Progenitor cell of endocrine pancreas (in vitro differentiated cells): ENCODE measurements at places on chromosomes 1 and 21. TPM values are rescaled to one million over a fixed set of nuclear protein-coding genes. Genes with fewer than 3 reads are reported as not detected.

DNA sequence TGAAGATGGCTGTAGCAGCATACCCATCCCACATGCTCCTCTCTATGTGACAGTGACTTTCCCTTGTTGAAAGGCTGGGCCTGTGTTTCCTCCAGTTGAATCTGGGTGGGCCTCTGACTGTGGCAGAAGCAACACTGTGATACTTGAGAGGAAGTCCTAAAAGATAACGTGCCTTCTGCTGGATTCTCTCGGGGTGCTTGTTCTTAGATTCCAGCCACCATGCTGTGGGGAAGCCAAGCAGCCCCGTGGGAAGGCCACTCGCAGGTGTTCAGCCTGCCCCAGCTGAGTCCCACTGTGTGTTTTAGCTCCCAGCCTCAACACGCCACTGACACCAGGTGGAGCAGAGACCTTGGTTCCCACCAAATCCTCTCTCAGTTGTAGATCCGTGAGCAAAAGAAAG, 31.5 kb downstream of the TRAPPC10 start:
- no peak for DNase-seq

GRCh38 chr1:151989211-151989862, 4.3 kb downstream of the S100A10 start:
- DNase-seq, result no peak

- DNase-seq, result no peak
Measured at GRCh38 chr1:236365999-236366570, 28.0 kb upstream of the EDARADD start.

GRCh38 chr1:153626904-153627714, at the start of gene S100A13:
TSS of gene S100A13 (minus strand) at chr1:153627505. CDS start at chr1:153626472, 1,033 bp downstream.
- peak; percentile 85 for DNase-seq

DNA sequence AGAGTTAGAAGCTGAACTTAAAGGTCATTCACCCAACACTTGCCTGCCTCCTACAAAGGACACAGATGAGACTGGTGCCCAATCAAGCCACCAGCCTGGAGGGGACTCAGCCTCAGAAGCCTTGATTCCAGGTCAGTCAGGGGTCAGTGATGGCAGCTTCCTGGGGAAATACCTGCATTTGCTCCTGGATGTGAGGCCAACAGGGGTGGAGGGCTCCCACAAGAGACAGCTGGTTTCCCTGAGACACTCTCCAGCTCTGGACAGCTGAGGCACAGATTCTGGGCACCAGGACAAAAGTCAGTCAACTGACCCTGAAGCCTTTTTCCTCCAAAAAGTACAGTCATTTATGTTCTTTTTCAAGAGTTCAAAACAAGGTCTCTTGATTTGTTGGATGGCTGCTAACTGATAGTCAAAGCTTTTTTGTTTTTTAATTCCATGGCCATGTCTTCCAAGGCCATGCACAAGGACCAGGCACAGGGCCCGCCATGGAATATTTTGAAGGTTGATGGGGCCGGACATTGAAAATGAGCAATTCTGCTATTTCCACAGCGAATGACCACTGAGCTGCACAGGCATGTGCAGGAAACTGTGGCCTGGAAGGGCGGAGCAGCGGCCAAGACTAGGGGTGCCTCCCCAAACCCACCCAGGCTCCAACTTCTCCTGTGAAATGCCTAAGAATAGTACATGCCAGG, 1.8 kb downstream of the C2CD2 start:
- no peak for DNase-seq

DNA sequence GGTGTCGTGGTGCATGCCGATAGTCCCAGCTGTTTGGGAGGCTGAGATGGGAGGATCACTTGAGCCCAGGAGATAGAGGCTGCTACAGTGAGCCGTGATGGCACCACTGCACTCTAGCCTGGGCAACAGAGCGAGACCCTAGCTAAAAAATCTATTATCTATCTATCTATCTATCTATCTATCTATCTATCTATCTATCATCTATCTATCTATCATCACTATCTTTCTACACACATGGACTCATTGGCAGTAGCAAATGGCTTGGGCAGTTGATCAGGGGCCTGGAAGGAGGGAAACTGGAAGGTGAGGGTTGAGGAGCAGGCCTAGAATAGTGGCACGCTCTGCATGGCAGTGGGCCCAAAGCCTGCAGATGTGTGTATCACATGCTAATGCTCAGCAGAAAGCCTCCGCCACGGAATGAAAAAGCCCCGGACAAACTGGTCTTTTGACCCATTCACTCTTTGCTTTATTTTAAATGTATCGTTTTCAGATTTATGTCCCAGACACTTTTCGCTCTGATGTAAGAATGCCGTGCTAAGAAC, 7.3 kb upstream of the HUNK start:
- DNase-seq, result no peak

GRCh38 chr1:60222360-60223115, 149.0 kb upstream of the C1orf87 start:
- no peak for DNase-seq

GRCh38 chr1:58818976-58819375, 35.1 kb upstream of the JUN start:
- DNase-seq, result no peak

GRCh38 chr21:36606287-36606982, 92.5 kb upstream of the SIM2 start:
- no peak for DNase-seq

The TSSK3 gene
- total RNA-seq, result 3.1 and 3.9 TPM in 2 replicates

The ADAMTS5 gene
- total RNA-seq, result 3.2 and 6.3 TPM in 2 replicates

DNA sequence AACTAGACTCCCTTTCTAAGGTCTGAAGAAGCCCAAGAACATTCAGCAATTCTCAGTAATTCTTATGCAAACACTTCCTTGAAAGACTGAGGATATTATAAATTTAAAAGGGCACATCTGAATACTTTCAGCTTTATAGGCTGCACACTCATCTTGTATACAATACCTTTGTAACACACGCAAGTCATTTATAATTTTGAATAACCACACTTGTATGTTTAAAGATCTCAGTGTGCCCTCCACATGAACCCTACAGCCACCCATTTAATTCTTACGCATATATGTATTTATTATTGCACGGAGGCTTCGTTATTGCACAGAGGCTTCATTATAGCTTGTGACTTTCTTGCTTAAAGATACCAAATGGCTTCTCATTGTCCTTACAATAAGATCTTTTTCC, 1.2 kb upstream of the KRTAP27-1 start:
- no peak for DNase-seq

- DNase-seq, result no peak
Measured at GRCh38 chr1:150237746-150238145, 1.8 kb upstream of the ANP32E start.

GRCh38 chr21:43741423-43742096, 22.6 kb downstream of the PDXK start:
- DNase-seq, result no peak

The CCDC190 gene
- 0.19 and 0.75 TPM in 2 replicates for total RNA-seq

The KLF17 gene
- not detected in 2 replicates for total RNA-seq

- no peak for DNase-seq
Measured at GRCh38 chr1:84643183-84643582, 47.1 kb downstream of the SSX2IP start.

The OR2M3 gene
- total RNA-seq, result not detected in 2 replicates

DNA sequence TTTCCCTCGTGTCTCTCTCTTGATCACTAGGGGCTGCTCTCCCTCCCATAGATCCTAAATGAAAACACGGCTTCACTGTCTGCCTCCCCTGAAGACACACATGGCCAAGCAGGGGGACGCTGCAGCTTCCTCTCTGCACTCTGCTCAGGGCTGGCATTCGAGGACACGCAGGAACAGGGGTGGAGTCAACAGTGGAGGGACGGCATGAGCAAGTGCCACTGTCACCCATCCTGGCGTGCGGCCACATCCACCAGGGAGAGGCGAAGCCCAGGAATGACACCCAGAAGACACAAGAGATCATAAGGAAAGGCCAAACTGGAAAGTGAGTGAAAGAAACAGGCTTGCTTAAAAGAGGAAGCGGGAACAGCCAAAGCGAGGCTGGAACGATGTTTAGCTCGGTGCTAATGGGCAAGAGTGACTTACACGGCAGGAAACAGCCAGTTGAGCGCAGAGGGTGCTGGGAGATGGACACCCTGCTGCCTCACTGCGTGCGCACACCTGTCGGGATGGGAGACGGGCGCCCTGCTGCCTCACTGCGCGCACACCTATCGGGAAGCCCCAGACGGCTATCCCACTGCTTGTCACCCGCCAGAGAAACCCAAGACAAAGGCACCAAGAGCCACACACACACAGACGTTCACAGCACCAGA, 13.6 kb upstream of the C1QTNF12 start:
- no peak for DNase-seq

The C1orf56 gene
- 4.5 and 7.0 TPM in 2 replicates for total RNA-seq

The THEM5 gene
- not detected in 2 replicates for total RNA-seq

- DNase-seq, result no peak
Measured at GRCh38 chr1:83882906-83883305, 116.0 kb downstream of the TTLL7 start.

DNA sequence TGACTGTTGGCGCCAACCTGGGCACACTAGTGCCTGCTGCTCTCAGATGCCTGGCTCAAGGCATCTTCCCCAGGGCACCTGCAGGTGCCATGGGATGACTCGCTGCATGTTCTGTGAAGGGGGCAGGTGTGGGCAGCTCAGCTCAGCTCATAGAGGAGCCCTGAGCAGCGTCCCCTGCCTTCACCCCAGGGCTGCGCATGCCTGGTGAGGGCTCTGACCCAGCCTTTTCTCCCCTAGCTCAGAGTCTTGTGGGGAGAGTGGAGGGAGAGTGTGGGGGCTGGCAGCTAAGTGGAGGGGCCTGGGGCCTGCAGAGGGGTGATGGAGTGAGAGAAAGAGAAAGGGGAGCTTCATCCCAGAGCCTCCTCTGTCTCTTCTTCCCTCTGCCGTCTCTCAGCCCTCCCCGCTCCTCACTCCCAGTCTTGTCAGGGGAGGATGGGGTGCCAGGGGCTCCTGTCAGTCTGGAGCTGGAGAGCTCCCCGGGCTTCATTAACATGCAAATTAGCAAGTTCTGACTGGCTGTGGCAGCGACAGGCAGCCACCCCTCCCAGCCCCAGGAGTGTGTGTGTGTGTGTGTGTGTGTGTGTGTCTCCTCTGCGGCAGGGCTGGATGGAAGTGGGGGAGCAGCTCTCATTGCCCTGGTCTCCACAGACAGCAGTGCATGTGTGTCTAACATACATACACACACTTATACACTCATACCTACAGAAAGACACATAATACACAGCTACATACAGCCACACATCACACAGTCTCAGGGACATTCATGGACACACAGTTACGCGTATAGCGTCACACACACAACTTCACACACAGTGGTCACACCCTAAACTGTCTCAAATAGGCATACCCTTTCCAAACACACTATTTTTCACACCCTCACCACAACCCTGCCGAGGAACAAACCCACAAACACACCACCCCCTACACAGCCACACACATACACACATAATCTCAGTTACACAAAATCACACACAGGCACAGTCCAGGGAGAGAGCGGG, 34.0 kb downstream of the FOXO6 start:
- DNase-seq, result no peak

- DNase-seq, result no peak
Measured at GRCh38 chr1:170668209-170669106, 4.5 kb downstream of the PRRX1 start.

- DNase-seq, result peak; percentile 95
Measured at GRCh38 chr1:43348809-43349593, 9.8 kb upstream of the CDC20 start.

DNA sequence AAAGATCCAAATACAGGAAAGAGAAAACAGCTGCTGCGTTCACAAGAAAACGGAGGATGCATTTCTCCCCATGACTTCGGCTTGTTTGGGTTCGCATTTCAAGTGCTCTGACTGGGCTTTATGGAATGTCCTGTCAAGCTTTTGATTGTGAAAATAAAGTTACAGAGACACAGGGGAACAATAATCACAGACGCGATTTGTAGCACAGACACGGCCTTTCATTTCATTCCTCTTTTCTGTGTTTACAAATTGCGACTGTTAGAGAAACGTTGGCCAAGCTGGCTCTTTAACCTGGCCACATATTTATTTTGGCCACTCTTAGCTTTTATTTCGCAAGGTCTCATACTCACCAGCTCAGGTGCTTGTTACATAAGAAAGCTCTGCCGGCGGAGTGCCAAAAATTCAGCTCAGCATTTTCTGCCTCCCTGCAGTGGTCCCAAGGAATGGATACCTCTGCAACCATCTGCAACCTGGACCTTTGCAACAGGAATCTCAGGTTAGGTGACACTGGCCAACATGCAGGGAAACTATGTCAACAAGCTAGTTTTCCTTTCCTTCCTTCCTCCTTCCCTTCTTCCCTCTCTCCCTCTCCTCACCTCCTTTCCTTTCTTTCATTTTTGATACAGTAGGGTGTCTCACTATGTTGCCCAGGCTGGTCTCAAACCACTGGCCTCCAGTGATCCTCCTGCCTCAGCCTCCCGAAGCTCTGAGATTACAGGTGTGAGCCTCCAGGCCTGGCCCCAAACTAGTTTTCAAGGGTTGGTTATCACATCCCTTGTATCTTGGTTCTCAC, 58.2 kb upstream of the SLC45A1 start:
- DNase-seq, result no peak

The CRYBG2 gene
- total RNA-seq, result 13.8 and 19.3 TPM in 2 replicates

- no peak for DNase-seq
Measured at GRCh38 chr1:8211251-8211882, 106.5 kb upstream of the SLC45A1 start.

- DNase-seq, result peak; percentile 76
Measured at GRCh38 chr1:47432071-47433036, 5.5 kb upstream of the FOXD2 start.

The MASP2 gene
- not detected in 2 replicates for total RNA-seq

DNA sequence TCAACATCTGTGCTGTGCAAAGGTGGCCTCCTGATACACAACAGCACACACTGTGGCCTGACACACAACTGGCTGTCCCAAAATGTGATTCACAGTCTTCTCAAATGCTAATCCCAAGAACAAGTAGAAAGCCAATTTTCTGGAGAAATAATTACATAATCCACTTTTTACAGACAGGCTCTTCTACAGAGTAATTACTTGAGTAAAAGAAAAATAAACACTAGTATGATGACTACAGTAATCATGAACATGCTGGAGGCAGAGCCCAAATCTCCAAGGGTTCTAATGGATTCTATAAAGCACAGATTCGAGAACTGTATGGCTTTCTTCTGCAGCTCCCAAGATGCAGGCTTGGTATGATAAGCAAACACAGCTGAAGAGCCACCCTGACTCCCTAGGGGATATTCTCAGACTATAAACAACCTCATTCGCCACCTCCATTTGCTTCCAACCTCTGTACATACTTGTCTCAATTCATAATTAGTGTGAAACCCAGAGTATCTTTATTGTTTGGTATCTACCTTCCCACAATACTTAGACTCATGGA, 81.9 kb downstream of the SIPA1L2 start:
- no peak for DNase-seq

DNA sequence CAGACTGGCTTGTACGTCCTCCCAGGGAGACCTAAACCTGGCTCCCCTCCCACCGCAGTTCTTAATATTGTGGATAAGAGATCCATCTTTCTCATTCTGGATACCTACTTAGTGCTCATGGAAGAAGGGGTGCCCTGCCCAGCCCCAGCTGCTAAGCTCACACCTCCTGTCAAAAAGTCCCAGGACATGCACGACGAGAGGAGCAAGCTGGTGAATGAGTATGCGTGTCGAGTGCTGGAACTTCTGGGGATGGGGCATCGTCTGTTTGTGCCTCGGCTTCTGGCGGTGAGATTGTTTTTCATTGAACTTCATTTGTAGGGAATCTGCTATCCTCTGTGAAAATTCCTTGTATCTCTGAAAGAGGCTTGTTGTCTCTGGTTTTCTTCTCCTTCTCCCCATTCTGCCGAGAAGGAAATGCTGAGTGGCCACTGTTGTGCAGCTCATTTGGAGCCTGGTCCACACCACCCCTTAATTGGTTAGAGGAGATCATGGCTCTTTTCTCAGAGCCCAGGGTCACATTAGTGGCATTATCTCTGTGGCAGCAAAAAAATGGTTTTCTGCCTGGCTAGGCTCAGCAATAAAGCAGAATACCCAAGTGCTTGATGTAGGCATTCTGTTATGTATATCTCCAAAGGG, 199.4 kb upstream of the CACYBP start:
- DNase-seq, result no peak
